ENCODE measurements at places on chromosomes 11 and 22.

- DNase-seq: no peak
Measured at GRCh38 chr11:121494355-121495099, 41.8 kb upstream of the SORL1-AS1 start.

DNA sequence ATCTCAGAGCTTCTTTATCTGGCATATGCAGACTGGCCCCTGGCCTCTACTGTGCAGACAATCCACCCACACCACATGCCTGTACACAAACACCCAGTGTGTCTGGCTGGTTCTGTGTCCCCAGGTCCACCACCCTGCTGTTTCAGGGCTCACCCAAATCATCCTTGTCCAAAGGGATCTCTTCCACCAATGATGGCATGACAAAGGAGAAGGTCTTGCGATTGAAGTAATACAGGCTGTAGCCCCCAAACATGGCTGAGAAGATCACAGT, 1.7 kb downstream of the SLC37A4 start:
- no peak for DNase-seq

DNA sequence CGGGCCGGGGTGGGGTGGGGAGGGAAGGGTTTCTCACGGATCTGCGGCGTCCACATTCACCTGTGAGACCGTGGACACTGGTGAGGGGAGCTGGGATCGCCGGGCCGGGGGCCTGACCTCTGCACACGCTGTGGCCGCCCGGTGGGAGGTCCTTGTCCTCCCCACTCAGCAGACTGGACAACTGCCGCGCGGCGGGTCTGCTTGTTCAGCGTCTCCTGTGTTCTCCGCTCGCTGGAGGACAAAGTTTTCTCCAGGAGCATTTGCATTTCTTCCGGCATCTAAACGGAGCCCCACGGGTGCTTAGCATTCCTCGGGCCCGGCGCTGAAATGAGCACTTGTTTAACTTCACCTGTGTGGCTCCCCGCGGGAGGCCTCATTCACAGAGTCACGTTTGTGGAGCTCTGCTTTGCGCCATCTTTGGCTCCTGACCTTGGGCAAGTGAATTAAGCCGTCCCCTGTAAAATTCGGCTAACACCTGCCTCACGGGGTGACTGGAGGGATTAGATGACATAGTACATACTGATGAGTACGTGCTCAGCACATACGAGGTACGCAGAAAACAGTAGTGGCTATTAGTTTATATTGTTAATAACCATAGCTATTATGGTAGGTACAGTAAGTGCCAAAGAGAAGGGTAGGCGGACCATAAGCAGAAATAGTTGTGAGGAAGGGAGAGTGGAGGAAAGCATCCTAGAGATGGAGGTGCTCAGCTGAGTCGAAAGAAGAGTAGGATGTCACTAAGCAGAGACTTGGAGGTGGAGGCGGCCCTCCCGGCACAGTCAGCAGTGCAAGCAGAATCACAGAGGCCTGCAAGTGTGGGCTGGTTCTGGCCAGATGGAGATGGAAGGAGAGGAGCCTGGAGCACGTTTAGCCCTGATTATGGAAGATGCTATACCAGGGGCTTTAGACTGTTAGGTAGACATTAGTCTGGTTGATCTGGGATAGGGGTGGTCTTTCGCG, 885 bp downstream of the TRMU start:
- no peak for DNase-seq

DNA sequence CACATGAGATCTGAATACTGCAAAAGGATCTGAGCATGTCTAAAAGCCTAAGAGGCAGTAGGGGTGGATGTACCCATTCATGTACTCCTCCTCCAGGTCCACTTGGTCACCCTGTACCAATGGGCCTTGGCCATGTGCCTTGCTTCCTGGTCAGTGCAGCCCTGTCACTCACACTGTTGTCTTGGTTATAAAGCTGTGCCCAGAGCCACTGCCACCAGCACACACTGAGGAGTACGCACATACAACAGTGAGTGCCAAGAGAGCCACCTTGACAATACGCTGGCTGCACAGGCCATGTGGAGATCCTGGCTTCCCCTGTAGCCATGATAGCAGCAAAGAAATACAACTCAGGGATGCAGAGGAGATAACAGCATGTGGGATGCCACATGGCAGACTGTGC, 96.4 kb upstream of the LDLRAD3 start:
- DNase-seq: no peak

- no peak for DNase-seq
Measured at GRCh38 chr11:48005136-48005535, 24.8 kb downstream of the PTPRJ start.

DNA sequence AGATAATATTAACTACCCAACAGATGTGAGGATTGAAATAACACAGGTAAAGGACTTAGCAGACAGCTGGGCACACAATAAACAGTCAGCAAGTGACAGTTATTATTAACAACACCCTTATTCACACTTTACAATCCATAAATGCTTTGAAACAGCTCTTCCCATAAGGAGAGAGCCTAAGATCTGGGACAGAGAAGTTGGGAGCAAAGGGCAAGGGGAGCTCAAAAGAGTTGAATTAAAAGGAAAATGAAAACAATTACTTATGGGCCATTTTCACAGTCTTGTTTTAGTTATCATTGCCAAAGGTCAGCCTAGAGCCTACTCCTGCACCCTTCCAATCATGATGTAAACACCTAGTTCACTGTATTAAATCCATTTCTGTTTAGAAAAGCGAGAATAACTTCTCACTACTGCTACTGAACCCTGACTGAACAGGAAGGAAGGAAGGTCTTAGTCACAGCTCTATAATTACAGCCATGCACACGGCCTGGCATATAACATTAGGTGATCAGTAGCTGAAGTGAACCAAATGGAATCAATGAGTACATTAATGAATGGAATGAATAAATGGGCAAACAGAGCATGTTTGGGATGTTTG, 111.3 kb downstream of the PLEKHA7 start:
- no peak for DNase-seq

- DNase-seq: no peak
Measured at GRCh38 chr22:41262250-41262765, 21.6 kb upstream of the CHADL start.

- DNase-seq: no peak
Measured at GRCh38 chr22:36644333-36644757, 59.2 kb downstream of the CACNG2 start.

DNA sequence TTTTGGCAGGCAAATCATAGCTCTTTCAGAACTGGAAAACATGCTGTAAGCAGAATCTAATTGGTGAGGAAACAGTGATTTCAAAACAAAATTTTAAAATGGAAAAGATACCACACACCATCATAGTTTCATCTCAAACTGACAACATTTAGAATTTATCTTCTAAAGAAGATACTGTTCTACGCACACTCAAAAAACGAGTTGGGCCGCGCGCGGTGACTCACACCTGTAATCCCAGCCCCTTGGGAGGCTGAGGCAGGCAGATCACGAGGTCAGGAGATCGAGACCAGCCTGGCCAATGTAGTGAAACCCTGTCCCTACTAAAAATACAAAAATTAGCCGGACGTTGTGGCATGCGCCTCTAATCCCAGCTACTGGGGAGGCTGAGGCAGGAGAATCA, 44.2 kb upstream of the ADSL start:
- DNase-seq: no peak

DNA sequence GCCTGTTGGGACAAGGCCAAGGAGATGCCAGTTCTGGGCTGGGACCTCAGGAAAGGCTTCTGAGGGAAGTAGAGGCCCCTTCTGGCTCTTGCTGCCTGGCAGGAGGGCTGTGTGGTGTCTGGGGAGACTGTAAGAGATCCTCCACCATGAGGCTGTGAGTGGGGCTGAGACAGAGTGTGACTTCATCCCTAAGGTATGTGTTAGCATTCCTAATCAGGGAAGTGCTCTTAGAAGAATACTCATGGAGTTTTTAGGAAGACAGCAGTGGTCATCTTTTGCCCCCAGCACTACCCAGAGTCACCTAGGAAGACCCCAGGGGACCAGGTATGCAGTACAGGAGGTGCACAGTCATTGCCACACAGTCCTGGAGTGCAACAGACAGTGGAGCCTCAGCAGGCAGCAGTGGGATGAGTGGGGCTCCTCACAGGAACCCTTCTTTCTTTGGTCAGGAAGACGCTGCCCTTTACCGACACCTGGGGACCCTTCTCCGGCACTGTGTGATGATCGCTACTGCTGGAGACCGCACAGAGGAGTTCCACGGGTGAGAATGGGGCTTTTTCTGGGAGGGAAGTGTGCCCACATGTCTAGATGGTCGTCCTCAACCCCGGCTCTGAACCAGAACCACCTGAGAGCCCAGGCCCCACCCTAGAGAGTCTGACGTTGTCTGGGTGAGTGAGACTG, 2.8 kb downstream of the RIC8A start:
- DNase-seq: no peak

GRCh38 chr11:64759722-64760719, at the start of gene PYGM:
Gene PYGM, minus strand, starts transcription at chr11:64759974. Its CDS starts 76 bp downstream, at chr11:64759898.
- DNase-seq: no peak

DNA sequence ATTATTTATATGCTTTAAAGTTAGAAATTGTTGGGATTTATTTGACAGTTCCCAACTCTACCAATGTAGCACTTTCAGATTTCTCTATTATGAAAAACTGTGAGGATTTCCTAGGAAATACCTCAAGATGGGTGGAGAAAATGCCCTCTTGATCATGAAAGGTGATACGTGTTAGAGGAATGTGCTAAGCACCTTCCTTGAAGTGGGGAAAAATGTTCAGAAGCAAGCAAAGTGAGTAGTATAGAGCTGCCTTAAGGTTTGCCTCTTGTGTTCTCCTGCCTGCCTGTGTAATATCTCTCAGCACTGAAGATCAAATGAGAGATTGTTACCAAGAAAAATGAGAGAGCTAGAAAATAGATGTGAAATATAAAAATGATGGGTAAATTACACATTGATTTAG, 58.2 kb downstream of the YAP1 start:
- no peak for DNase-seq

- no peak for DNase-seq
Measured at GRCh38 chr11:15334766-15335165, 220.0 kb downstream of the INSC start.

DNA sequence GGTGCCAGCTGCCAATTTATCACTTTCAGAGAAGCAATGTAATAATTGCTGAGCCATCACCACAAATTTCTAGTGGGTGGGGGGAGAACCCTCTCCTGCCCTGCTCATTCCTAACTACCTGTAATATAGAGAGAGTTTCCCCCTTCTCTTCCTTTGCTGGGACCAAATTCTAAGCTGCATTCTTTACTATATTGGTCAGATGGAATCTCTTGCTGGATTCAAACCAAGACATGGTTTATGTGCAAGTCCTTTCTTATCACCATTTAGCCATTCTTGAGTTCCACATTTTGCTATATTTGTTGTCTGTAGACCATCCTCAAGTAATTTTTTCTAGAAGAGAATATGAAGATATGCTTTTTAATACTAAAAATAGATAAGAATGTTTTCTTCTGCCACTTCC, 452.1 kb downstream of the MN1 start:
- DNase-seq: no peak

DNA sequence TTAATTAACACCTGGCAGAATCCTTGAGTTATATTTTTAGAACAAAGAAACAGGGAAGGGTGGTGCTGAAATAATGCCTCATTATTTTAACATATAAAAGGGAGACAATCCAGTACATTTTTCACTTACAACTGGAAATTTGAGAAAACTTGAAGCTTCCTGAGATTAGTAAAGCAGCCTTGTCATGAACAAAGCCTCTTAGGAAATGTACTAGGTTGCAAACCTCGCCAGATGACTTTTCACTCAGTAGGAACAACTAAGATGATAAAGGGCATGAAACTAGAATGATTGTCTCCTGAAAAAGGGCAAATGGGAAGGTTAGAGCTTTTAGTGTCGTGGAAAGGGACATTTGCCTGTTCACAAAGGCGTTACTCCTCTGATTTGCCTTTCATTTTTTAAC, 289.6 kb downstream of the ETS1 start:
- no peak for DNase-seq

GRCh38 chr11:33919645-33920044, 27.8 kb upstream of the LMO2 start:
- no peak for DNase-seq

DNA sequence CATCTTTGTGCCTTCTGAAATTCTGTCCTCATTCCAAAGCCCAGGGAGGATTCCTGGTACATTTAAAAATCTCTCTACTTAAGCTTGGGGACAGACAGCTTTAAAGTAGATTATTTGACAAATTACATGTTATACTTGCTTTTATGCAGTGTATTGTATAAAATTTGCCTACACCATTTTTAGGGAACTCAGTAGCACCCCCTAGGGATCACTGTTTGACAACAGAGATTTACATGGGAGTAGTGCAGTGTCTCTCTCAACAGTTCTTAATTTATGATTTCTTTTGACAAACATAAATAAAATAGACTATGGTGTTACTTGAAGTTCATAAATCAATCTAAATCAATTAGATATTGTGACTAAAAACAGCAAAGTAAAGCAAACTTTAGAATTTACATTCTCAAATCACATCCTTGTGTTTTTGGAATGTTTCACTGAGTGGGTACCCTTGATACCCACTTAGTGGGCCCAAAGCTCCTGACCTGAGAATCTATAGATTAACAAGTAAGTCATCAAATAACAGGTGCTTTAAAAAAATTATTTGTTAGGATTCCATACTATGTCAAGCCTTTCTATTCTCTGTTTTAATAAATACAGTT, 428.8 kb downstream of the DYNC2H1 start:
- DNase-seq: no peak

DNA sequence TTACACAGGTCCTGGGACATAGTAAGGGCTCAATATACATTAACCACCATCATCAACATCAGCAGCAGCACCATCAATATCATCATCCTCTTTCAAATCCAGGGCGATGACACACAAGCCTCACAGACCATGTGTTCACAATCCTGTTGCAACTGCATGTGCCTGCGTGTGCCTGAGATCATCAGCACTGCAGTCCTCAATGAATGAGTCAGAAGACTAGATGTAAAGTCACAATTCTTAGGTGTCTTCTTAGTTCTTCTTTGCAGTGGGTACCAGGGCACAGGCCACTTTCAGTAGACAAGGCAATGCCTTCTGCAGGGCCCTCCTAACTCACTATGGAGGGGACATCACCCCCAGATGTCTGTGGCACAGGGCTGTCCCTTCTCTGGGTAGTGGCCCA, 111.1 kb downstream of the MYO18B start:
- DNase-seq: no peak

DNA sequence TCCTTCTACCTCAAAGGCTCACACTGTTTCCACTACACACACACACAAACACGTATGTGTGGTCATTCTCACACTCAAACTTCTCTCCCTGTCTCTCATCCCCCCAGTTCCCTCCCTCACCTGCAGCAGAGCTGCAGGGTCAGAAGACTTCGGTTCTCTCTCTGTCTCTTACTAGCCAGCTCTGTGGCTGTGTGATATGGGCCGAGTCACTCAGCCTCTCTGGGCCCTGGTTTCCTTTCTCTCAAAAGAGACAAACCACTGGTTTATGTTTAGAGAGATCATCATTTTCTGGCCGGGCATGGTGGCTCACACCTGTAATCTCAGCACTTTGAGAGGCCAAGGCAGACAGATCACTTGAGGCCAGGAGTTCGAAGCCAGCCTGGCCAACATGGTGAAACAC, 21.1 kb downstream of the TSPAN18 start:
- no peak for DNase-seq

- no peak for DNase-seq
Measured at GRCh38 chr11:36354221-36355003, 58.3 kb downstream of the PRR5L start.

- DNase-seq: no peak
Measured at GRCh38 chr22:24429411-24430365, 2.3 kb downstream of the ADORA2A start.

- no peak for DNase-seq
Measured at GRCh38 chr11:118318581-118319336, 14.2 kb downstream of the CD3E start.

- no peak for DNase-seq
Measured at GRCh38 chr11:61279934-61280659, 15.0 kb downstream of the VWCE start.
